ENCODE measurements at places on chromosomes 7 and 10. TPM values are rescaled to one million over a fixed set of nuclear protein-coding genes. Genes with fewer than 3 reads are reported as not detected.

LBX1 gene
- total RNA-seq = not detected

PTN gene
- not detected for total RNA-seq

TMEM196 gene
- total RNA-seq = not detected

GRCh38 chr10:24744946-24745345 is 21.3 kb upstream of the ARHGAP21 start:
- no peak overlapping the region for H3K4me3 ChIP-seq
- no peaks in the 10 kb centered on the region for H3K27me3 ChIP-seq
- no peak for DNase-seq
- no peak overlapping the region for H3K27ac ChIP-seq
- H3K4me1 ChIP-seq = no peaks in the 10 kb centered on the region

- no peaks in the 10 kb centered on the region for H3K36me3 ChIP-seq
- no peak overlapping the region for H3K4me3 ChIP-seq
- DNase-seq = no peak
- no peaks in the 10 kb centered on the region for H3K27me3 ChIP-seq
These were observed 19.1 kb downstream of the MINDY4 start for GRCh38 chr7:30790356-30790755.

GRCh38 chr10:46544989-46545791 is 11.3 kb downstream of the GPRIN2 start:
- H3K27me3 ChIP-seq = peaks cover 4% of the 10 kb centered on the region
- no peaks in the 10 kb centered on the region for H3K4me1 ChIP-seq
- H3K27ac ChIP-seq = no peak overlapping the region
- DNase-seq = no peak
- H3K36me3 ChIP-seq = no peaks in the 10 kb centered on the region

GRCh38 chr7:131354390-131354789 is 26.7 kb downstream of the MKLN1 start:
- H3K4me1 ChIP-seq = peaks cover 55% of the 10 kb centered on the region
- no peak for DNase-seq
- H3K36me3 ChIP-seq = no peaks in the 10 kb centered on the region
- H3K27ac ChIP-seq = no peak overlapping the region
- H3K27me3 ChIP-seq = no peaks in the 10 kb centered on the region

GRCh38 chr7:151338809-151339208 is 2.8 kb upstream of the NUB1 start:
- H3K27ac ChIP-seq = no peak overlapping the region
- DNase-seq = no peak
- no peaks in the 10 kb centered on the region for H3K36me3 ChIP-seq
- H3K4me1 ChIP-seq = peaks cover 28% of the 10 kb centered on the region

- H3K27ac ChIP-seq = peak overlapping the region; percentile 57
- peak overlapping the region; percentile 41 for H3K4me3 ChIP-seq
- no peak for DNase-seq
- H3K36me3 ChIP-seq = no peaks in the 10 kb centered on the region
These were observed 53.5 kb upstream of the VIPR2 start for GRCh38 chr7:159198016-159198724.
